ENCODE measurements at places on chromosomes 7 and 10.

DNA sequence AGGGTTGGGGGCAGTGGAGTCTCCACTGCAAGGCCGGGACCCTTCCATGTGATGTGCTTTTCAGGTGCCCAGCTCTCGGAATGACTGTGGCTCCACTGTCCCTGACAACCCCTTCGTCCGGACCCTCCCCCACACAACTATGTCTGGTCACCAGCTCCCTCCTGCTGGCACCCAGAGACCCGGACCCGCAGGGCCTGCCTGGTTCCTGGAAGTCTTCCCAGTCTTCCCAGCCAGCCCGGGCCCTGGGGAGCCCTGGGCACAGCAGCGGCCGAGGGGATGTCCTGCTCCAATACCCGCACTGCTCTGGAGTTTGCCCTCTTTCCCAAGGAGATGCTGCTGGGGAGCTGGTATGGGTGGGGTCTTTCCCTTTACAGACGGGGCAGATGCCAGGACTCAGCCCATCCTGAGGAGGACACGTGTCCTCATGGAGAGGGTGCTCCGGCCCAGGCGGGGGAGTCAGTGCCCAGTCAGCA, 5.5 kb downstream of the ATP6V0E2 start:
- DNase-seq, result no peak

DNA sequence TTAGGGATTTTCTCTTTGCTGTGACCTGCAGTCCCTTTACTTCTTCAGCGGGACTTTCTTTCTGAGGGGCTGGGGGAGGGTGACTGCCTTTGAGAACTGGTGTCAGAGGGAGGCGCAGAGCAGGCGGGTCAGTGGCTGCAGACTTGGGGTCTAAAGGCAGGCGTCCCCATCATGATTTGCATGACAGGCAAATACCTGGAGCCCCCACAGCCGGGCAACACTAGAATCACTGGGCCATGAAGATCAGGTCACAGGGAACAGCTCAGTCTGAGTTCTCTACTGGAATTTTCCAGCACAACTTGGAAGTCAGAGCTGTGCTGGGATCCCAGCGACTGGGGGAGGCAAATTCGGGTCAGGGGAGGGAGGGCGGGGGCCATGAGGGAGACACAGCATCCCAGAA, 29.2 kb upstream of the PITRM1 start:
- no peak for DNase-seq

GRCh38 chr10:10848488-10849111, 169.1 kb upstream of the CELF2 start:
- no peak for DNase-seq

GRCh38 chr7:94133460-94133859, 129.3 kb upstream of the BET1 start:
- DNase-seq, result no peak

GRCh38 chr10:64385355-64385754, 864.2 kb downstream of the REEP3 start:
- DNase-seq, result no peak

Measured in CD4-positive, alpha-beta T cell (primary cell).